ENCODE measurements at places on chromosomes 4 and X.

DNA sequence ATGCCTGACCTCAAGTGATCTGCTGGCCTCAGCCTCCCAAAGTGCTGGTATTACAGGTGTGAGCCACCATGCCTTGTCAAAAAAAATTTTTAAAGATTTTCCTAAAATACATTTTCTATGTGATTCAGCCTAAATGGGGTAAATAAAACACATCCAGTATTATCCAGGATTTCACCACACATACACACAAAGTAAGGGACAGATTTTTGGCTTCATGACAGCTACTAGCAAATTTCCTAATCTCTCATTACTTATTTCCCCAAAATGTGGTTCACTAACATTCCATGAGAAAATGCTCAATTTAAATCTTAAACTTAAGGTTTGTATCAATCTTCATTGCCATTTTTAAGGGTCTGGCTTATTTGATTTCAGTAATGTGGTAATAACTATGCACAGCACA, 348.5 kb upstream of the INTU start:
- no peak for DNase-seq

DNA sequence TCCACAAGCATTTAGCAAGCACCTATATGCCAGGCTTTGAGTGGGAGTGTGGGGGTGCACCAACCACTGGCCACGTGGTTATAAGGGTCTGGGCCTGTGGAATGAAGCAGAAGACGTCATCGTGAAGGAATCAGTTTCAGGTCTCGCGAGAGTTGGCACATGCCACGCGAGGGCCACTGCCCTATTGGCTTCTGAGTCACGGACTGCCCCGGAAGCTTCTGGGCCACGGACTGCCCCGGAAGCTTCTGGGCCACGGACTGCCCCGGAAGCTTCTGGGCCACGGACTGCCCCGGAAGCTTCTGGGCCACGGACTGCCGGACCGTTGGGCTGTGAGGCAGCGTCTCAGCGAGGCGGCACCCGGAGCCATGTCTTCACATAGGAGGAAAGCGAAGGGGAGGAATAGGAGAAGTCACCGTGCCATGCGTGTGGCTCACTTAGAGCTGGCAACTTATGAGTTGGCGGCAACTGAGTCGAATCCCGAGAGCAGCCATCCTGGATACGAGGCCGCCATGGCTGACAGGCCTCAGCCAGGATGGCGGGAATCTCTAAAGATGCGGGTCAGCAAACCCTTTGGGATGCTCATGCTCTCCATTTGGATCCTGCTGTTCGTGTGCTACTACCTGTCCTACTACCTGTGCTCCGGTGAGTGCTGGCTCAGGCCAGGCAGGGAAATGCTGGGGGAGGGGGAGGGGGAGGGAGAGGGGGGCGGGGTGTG, at the start of gene FMR1NB:
TSS of gene FMR1NB (plus strand) at position 300 of the 715 bp plus-strand sequence. CDS start at position 366, 66 bp downstream.
- no peak for DNase-seq

DNA sequence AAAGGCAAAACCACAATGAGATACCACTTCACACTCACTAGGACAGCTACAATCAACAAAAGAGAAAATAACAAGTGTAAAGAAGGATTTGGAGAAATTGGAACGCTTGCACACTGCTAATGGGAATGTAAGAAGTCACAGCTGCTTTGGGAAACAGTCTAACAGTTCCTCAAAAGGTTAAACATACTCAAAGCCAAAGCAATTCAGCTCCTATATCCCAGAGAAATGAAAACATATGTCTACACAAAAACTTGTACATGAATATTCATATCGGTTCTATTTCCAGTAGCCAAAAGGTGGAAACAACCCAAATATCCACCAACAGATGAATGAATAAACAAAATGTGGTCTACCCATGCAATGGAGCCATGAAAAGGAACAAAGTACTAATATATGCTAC, 64.0 kb downstream of the TEC start:
- DNase-seq = no peak

- DNase-seq = no peak
Measured at GRCh38 chr4:80726471-80726870, 304.0 kb upstream of the BMP3 start.

DNA sequence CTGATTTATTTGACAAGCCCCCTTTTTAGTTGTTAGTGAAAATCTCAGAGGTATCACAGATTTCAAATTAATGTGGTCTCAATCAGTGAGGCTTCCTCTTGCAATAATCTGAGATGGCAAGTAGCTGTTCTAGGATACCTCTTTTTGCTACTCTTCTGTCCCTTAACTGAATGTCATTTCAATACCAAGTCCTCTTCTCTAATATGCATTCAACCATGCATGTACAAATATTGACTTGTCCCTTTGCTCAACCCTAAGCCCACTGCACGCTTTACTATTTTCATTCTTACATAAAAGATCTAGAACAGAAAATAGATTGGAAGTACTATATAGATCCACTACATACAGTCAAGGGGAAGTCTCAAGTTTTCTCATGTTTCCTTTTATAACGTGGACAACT, 164.2 kb downstream of the CBR4 start:
- no peak for DNase-seq

Data from stimulated activated CD8-positive, alpha-beta memory T cell treated with anti-CD3 and anti-CD28 coated beads, Interleukin-4, amount 100 ng/mL, for 4 hours (primary cell).